Lower lobe of right lung (tissue), 2 donors: ENCODE measurements at places on chromosomes 5 and 9. TPM values are rescaled to one million over a fixed set of nuclear protein-coding genes. Genes with fewer than 3 reads are reported as not detected.

DNA sequence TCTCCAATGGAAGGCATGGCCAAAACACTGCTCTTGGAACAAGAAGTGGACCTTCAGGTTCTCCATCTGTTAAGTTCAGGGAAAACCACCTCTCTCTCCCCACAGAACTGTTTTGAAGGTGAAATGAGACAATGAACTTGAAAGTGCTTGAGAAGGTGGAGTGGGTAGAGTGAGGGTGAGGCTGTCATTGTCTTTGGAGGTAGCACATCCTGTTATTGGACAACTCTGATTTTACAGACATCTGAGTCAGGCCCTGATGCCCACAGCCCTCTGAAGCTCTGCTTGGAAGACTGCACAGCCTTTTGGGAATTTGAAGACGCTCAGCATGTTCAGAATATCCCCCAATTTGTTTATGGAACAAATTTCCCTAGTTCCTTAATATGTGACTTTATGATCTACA lies 27.6 kb upstream of the TEX48 start:
- no peak for DNase-seq

DNA sequence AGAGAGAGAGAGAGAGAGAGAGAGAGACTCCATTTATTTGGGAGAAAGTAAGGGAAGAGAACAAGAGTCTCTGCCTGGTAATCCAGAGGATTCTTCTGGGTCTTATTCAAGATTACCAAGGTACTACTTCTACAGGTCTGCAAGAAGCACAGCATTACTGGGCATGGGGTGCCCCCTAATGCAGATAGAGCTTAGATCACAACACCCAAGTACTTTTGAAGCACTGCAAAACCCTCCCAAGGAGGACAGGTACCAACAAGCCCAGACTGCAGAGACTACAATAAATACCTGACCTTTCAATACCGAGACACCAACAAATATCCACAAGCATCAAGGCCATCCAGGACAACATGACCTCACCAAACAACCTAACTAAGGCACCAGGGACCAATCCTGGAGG lies 94.7 kb upstream of the PHF24 start:
- DNase-seq = no peak

DNA sequence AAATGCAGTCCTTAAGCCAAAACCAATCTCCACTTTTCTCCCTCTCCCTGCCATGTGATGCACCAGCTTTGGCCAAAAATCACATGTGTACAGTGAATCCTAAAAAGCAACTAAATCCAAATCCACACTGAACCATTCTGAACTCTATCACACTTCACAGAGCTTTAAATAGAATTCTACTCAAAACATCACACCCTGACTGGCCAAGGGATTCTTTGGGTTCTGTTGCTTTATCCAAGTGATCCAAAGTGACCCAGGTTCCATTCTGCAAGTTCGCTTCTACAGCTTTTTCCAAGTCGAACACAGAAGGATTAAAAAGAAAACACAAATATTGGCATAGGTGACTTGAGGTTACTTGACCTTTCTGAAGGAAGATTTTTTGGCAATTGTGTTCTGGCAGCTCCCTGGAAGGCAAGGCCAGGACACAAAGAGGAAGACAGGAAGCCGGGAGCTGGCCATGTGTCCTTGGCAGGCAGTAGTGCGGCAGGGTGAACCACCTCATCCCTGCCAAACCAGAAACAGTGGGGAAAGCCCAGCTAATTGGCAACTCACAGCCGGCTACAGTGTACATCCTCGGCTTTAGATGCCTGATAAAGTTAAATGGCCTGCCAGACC lies 115.0 kb downstream of the NFIB start:
- no peak for DNase-seq

- DNase-seq = no peak
Observed at GRCh38 chr9:38051780-38052546, 17.1 kb downstream of the SHB start.

- no peak for DNase-seq
Observed at GRCh38 chr5:112656451-112656850, 81.2 kb upstream of the APC start.

DNA sequence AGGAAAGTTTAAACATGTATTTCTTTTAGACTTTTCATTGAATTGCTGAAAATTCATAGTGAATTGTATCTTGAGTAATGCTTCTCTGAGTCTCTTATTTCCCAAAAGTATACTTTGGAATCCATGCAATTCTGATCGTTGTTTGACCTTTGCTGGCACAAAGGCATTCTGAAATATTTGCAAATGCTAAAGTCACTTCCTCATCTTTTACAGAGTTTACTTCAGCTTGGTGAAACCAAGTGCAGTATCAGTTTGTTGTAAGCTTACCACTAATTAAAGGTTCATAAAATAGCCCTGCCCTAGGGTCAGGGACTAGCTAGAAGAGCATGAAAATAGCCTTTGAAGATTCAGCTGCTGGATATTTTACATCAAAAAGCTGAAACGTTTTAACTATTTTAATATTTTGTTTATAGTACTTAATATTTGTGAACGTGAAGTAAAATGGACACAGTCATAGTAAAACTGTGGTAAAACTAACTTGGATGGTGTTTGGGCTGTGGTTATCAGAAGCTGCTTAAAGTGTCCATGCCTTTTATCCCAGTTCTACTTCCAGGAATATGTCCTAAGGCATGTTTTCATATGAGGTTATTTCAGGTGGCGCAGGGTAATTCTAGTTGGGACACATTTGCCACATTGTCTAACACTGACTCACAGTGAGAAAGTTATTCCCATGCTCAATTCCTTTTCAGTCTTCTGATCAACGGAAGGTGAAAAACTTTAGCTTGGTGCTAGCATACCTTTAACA lies 45.3 kb downstream of the SLC22A5 start:
- no peak for DNase-seq

DNA sequence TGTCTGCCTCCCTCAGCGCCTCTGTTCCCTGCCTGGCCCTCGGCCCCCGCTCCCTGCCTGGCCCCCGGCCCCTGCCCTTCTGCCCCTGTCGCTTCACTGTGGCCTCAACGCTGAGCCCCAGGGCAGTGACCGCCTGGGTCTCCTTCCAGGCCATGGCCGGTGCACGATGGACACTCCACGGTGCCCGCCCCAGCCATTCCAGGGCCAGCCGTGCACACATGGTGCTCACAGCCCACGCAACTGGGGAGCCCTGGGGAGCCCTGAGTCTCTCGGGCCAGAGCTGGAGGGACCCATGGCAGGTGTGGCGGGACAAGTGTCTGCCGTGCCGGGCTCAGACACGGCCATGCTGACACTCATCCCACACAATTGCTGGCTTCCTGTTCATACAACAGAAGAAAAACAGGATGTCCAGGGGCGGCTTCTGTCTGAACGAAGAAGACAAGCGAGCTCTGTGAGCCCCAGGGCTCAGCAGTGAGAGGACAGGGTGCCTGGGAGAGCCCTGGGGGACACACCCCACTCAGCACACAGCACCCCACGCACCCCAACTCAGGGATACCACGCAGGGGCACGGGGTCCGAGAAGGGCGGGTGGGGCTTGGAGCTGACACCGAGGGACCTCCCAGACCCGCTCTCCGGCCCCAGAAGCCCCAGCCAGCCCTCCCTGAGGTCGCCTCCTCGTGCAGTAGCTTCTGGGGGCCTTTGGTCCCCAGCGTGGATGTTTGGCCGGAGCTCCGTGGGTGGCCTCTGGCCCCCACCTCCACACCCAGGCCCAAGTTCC lies 35.7 kb downstream of the EXD3 start:
- no peak for DNase-seq

GRCh38 chr5:152638996-152639552 lies 234.0 kb upstream of the NMUR2 start:
- DNase-seq = no peak

DNA sequence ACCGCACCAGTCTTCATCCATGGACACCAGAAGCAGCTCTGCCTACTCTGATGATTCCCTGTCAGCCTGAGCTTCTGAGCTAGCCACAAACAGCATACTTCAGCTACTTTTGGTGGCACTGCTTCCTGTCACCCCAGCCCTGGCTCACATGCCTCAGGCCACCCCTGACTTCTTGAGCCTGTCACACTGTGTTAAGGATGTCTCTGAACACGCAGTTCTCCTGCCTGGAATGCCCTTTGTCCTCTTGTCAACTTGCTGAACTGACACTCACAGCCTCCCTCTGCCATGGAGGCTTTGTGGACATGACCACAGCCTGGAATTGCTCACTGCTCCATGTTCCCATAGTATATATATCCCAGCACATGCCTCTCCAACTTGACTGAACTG lies 7.2 kb downstream of the MACROH2A1 start:
- DNase-seq = peak; percentile 66

GRCh38 chr9:126761274-126761673 lies 43.6 kb upstream of the ZBTB43 start:
- DNase-seq = no peak

DNA sequence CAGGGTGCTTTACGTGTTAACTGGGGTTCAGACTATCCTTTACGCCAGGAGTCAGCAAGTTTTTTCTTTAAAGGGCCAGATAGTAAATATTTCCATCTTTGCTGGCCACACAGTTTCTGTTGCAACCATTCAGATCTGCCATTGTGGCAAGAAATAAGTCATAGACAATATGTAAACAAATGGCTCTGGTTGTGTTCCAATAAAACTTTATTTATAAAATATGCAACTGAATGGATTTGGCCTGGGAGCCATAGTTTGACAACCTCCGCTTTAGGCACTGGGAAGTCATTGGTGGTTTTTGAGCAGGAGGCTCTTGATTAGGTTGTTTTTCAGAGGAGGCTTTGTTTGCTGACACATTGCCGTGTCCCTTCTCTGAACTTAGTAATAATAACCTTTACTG lies 90.7 kb downstream of the INSYN2B start:
- no peak for DNase-seq

DNA sequence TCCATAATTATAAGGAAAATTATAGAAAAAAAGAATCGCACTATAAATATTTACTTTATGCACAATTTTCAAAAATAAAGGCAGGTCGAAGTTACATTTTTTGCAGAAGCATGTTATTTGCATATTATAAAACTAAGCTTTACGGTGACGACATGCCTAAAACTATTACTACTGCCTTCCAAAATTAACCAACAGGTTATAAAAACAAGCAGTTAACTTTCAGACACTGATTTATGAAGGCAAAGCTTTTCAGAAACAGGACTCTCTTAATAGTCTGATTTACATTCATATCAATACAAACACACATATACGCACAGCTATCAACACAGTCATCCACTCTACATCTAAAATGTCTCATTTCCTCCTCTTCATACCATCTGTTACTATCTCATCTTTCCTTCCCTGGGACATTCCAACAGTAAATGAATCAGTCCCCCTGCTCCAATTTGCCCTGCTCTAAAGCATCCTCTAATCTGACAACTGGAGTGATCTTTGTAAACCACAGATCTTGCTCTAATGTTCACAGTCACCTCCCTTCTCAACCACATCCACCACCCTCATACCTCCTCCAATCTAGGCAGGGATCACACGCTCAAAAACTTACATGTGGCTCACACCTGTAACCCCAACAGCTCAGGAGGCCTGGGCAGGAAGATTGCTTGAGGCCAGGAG lies 21.6 kb downstream of the FBXW11 start:
- DNase-seq = no peak

DNA sequence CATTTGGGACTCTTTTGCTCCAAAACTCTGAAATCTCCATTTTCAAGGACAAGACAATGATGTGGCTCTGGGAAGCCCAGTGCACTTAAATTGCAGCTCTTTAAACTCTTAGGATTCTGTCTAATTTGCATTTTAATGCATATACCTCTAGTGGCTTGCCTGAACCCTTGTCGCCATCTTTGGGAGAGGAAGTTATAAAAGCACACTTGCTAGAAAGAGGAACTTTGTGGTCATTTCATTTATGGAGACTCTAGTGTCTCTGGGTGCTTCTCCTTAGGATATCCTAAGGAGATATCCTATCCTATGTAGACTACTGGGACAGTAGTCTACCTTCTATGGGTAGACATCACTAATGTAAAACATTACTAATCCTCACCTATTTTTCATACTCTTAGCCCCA lies 77.3 kb upstream of the SLC1A3 start:
- DNase-seq = no peak

SLCO6A1 gene
- total RNA-seq = not detected

SPOCK1 gene
- total RNA-seq = 8.4 TPM

NKD2 gene
- 24.1 TPM for total RNA-seq

DMRT3 gene
- total RNA-seq = 0.24 TPM

ZDHHC12 gene
- 29.4 TPM for total RNA-seq

TMEM252 gene
- 0.30 TPM for total RNA-seq

HSPA4 gene
- 66.0 TPM for total RNA-seq
